GOT3 (cell line): ENCODE measurements at places on chromosomes 6 and 20.

- no peak for DNase-seq
Measured at GRCh38 chr20:57398231-57398821, 7.1 kb downstream of the RBM38 start.

- no peak for DNase-seq
Measured at GRCh38 chr6:108707328-108707976, 140.8 kb upstream of the ARMC2 start.

- DNase-seq = no peak
Measured at GRCh38 chr6:25883536-25883935, 9.5 kb upstream of the SLC17A3 start.

DNA sequence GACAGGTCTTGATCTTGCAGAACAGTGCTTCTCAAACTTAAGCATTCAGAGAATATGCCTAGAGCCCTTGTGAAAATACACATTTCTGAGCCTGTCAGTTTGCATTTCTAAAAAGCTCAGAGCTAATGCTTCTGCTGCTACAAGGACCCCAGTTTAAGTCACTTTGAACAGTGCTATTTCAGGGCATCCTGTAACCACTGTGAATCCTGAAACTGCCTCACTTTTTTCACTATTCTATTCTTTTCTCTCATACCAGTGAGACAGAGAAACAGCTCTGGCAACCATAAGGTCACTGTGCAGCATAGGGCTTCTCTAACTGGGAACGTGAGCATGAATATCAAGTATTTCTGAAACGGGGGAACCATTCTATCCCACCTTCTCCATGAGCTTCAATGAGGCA lies 51.2 kb downstream of the LGSN start:
- DNase-seq = no peak

DNA sequence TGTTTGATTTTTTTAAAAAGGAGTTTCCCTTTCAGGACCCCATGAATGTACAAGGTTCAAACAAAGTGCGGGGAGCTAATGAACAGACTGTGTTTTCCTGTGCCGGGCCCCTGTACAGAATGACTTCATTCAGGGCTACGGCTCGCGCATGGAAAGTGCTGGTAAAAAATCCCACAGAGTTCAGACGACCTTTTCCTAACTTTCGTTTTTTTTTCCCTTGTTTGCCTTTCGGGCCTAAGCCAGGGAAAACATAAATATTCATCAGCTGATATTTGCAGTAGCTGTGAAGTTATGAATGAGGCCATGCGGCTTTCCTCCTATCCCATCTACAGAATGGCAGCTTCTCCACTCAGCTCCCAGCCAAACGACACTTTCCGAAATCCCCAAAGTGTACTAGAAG lies 74.0 kb downstream of the HAO1 start:
- DNase-seq = no peak

- DNase-seq = no peak
Measured at GRCh38 chr6:160386869-160387530, 38.8 kb downstream of the SLC22A3 start.

GRCh38 chr6:149268768-149269167 lies 48.7 kb upstream of the TAB2 start:
- no peak for DNase-seq

GRCh38 chr6:23980965-23981364 lies 145.1 kb upstream of the NRSN1 start:
- no peak for DNase-seq

- DNase-seq = no peak
Measured at GRCh38 chr6:135424385-135424784, 73.2 kb downstream of the AHI1 start.

- DNase-seq = no peak
Measured at GRCh38 chr6:119834418-119834817, 484.9 kb upstream of the MAN1A1 start.

DNA sequence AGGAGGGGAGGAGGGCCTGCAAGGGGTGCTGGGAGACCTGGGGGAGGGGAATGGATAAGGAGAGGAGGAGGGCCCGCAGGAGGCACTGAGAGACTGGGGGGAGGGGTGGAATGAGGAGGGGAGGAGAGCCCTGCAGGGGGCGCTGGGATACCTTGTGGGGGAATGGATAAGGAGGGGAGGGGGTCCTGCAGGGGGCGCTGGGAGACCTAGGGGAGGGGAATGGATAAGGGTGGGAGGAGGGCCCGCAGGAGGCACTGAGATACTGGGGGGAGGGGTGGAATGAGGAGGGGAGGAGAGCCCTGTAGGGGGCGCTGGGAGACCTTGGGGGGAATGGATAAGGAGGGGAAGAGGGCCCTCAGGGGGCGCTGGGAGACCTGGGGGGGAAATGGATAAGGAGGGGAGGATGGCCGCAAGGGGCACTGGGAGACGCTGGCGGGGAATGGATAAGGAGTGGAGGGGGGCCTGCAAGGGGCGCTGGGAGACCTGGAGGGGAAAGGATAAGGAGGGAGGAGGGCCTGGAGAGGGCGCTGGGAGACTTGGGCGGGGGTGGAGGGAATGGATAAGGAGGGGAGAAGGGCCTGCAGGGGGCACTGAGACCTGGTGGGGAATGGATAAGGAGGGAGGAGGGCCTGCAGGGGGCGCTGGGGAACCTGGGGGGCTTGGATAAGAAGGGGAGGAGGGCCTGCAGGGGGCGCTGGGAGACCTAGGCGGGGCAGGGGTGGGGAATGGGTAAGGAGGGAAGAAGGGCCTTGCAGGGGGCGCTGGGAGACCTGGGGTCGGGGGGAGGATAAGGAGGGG lies 1.3 kb upstream of the CTCFL start:
- DNase-seq = no peak

DNA sequence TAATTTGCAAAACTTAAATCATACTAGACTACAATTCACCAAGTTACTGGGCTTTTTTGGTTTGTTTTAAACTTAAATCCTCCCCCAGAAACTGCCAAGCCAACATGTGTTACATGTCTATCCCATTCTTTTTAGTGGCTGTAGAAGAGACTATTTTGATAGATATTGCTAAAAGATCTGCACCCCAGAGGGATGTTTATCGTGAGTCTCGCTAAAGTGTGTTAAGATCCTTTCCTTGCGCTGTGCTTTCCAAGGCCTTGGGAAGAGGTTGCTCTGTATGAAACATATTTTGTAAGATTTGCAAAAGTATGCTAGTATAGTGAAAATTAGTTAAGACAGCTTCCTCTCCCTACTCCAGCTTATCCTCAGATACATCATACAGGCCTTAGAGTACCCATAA lies 63.0 kb downstream of the GPX5 start:
- DNase-seq = no peak

DNA sequence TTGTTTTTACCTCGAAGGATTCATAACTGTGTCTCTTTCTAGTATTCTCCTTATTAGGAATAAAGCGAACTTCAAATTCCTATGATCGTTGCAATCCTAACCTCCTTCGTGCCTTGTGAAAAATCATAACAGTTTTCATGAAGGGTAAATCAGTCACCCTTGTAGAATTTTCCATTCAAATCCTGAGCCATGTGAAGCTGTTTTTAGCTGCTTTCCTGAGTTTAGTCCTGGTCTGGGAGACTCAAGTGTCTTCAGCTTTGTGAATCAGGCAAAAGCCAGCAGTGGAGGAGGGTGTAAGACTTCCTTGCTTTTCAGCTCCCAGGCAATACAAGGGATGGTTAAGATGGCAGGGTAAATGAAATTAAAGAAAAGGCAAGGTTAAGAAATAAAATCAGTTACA lies 24.3 kb downstream of the GCNT2 start:
- no peak for DNase-seq

GRCh38 chr6:24581084-24581669 lies 64.8 kb downstream of the KIAA0319 start:
- no peak for DNase-seq

DNA sequence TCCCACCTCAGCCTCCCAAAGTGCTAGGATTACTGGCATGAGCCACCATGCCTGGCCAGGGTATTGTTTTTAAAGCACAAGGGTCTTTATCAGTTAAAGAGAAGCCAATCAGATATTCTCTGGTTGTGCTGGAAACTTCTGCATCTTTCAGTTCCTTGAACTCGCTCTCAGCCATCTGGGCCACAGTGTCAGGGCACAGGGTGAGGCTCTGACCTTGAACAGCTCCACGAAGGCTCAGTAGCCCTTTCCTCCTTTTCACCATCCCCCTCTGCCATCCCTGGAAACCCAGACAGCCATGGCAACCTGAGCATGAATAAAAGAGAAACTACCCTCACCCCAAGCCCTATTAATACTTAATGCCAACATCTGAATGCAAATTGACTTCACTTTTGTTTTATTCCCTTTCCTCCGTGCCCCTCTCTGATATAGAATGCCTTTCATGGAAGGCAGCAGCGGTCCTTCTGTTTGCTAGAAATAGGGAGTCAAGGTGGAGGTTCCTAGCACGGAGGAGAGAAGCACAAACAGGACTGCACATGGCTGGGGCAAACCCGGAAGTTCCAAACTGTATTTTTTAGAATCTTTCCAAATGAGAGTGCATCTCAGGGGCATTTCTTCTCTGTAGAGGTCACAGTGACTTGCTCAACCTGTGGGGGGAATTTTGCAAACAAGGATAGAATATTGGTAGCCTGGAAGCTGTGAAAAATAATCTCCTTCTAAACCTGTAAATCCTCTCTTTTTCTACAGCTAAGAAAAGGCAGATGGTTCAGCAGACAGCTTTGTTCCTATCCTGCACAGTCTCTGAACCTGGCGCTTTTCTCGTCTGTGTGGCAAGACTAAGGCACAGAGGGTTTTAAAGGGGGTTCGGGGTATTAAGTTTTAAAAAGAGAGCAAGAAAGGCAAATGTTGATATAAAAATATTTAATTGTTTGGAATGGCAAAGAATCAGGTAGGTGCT lies 176.4 kb upstream of the RREB1 start:
- DNase-seq = no peak

DNA sequence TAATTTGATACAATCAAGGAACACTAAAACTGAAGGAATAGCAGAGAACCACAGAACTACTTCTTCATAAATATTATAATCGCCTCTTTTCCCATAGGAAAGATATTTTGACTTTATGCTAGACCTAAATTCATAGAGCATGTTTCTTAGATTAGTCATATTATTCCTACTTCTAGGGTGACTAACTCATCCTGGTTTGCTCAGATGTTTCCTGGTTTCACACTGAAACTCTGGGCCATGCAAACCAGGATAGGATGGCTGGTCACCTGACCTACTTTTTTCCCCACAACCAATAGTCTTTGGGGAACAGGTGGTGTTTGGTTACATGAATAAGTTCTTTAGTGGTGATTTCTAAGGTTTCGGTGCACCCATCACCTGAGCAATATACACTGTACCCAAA lies 42.8 kb downstream of the MMS22L start:
- DNase-seq = no peak

DNA sequence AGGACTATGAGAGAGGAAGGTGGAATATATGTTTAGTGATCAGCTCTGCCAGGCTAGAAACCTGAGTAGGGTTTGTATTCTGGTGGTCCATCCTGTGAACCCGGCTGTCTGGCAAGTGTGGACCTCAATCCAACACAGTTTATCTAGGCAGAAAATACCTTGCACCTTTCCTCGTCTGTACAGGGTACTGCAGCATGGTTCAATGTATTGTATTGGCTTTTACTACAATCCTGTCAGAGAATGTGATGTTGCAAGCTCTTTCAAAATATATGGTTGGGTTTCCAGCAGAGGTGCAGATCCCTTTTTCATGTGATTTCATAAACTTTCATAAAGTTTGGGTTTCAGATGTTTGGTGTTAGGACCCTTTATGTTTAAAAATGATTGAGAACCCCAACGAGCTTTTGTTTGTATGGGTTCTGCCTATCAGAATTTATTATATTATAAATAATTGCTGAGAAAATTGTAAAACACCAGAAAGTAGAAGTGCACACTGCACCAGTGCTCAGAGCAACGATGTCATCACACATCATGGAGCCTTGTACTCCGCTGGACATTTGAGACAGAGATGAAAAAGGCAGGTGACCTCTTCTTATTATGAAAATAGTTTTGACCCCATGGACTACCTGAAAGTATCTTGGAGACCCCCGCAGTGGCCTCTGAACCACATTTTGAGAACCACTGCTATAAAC lies 106.6 kb downstream of the RTN4IP1 start:
- DNase-seq = no peak

- DNase-seq = no peak
Measured at GRCh38 chr20:51596668-51597388, 54.3 kb upstream of the NFATC2 start.

GRCh38 chr20:10798811-10799210 lies 125.0 kb upstream of the JAG1 start:
- no peak for DNase-seq
